SW 1271 (cell line): ENCODE measurements at places on chromosomes 6 and 20.

DNA sequence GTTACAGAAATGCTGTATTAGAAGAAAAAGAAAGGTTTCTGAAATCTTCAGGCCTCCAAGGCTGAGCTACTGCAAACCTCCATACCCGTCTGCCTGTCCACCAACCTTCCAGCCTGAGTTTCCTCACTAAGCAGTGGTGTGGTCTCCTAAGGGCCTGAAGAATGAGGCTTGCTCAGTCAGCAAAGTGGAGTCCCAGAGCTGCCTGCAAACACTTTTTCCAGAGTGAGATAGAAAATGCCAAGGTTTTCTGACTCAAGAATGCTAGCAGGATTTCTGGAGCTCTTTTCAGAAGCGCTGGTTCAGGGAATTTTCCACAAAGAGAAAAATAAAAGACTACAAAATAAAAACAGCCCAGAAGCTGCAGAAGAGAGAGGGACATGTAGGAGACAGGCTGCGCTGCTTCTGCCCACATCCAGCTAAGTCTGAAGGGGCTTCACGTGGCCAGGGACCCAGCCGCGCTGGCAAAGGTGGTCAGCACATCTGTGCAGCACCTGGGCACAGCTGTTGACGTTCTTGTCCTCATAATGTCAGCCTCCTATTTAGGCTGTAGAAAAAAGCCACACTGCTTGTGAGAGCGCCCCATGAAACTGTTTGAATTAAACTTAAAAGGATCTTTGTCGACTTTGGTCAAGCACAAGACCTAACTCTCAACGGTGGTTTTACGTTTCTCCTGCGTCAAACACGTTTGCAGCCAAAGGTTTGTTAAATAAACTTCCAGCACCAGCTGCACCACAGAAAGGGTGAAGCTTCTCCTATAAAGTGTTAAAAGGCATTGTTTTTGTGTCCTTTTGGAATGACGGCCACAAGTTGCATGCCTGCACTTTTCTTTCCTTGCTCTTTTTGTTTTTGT is 209.0 kb downstream of the THBS2 start:
- no peak for DNase-seq

DNA sequence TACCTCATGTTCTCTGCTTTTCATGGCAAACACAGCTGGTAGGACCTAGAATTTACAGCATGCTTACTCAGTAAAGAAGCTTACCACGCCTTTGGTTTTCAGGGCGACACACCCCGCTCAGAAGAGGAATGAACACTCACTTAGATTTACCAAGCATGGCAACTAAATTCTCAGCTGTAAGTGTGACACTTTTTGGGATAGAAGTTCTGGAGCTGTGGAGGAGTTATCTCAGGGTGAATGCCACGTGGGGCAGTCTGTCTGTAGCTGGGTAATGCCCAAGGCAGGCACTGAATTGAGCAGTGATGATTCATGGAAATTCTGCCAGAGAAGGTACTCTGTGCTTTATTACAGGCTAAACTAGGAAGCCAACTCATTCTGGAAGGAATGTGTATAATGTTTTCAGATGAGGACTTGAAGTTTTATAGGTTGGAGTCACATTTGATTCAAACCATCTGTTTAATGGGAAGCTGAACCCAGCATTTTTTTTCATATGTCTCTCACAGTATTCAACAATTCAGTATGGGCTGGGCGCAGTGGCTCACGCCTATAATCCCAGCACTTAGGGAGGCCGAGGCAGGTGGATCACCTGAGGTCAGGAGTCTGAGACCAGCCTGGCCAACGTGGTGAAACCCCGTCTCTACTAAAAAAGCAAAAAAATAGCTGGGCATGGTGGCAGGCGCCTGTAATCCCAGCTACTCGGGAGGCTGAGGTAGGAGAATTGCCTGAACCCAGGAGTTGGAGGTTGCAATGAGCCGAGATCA is 3.5 kb upstream of the PRIM2 start:
- peak; percentile 72 for DNase-seq

DNA sequence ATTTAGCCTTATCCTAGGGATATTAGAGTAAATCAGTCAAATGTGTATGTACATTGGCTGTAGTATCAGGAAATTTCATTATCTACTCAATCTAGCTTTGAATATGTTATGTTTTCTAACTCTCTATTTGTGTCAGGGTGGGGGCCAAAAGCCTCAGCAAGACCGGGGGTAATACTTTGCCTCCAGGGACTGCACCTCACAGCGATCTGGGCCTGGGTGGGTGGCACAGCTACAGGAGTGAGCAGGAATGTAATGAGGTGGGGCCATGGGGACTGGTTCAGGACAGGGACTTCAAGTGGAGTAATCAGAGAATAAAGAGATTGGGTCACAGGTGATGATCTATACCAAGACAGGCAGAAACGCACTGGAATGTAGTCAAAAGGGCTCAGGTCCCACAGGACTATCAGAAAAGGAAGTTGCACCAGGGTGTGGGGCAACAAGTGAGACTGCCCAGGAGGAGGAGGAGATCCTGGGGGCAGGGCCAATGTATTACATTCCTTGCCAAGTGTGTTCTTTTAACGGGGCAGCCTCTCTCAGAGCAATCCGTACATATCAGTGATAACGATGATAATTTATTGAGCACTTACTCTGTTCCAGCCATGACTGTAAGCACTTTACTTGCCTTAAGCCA is 54.0 kb downstream of the PIGU start:
- DNase-seq: no peak

- DNase-seq: no peak
These were observed 8.2 kb downstream of the NT5DC1 start for GRCh38 chr6:116108836-116109235.
